ENCODE measurements at places on chromosomes 16 and 17.

- DNase-seq, result no peak
Observed at GRCh38 chr17:510226-510917, 157.8 kb upstream of the RPH3AL start.

DNA sequence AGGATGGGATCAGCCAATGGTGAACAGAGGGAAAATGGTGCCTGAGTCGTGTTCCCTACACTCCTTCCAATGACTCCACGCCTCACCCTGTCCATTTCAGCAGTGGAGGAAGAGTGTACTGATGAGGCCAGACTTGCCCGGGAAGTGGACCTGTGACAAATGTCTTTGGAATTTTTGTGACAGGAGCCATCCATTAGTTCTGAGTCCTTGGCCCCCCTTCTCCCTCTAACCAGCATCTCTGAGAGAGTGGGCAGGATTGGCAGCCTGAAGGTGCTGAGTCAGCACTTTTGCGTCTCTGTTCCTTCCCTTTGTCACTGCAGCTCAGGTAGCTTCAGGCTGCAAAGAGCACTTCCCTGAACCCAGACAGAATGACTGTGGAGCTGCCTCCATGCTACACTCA, 30.8 kb downstream of the BEAN1 start:
- no peak for DNase-seq

DNA sequence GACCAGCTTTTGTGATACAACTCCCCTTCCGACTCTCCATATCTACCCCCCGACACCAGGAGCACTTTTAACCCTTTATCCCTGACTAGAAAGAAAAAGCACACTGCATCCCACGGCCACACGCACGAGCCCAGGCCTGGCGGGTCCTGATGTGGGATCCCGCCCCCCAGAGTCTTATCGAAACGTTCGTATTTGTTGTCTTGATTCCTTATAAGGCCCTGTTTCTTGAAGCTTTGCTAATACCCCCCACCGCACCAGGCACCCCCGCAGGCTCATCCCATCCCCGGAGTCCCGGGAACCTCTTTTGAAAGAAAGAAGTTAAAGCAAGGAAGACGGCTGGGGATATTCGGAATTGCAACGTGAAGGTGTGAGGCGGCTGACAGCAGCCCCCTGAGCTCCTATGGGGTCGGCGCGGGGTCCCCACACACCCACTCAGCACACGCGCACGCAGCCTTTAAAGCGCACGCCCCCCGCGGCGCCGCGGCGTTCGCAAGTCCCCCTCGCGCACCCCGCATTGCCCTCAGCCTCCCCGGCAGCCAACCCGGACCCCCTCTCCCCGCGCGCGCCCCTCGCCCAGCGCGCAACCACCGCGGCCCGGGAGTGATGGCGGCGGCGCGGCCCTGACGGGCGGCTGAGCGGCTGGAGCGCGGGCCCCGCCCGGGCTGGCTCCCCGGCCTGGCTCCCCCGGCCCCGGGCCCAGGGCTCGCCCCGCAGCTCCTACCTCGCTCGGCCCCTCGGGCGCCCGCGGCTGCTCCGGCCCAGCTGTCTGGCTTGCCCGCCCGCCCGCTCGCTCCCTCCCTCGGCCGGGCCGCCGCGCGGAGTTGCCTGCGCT, 448 bp downstream of the STAT5B start:
- peak; percentile 44 for DNase-seq

DNA sequence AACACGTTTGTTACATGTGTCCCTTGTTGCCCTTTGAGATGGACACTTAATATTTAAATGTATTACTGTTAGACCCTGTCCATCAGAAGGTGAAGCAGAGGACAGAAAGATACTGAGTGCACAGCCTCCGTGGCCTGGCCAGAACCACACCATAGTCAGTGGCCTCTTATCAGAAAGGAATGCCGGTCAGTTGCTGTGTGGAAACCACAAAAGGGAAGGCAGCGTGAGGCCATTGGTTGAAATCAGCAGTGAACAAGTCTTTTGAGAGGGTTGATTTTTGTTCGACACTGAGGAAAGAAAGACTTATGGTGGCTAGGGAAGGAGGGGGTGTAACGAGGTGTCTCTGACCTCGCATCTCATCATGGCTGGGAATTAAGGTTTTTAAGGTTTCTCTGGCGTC, 85.4 kb upstream of the CLEC18A start:
- peak; percentile 96 for DNase-seq

DNA sequence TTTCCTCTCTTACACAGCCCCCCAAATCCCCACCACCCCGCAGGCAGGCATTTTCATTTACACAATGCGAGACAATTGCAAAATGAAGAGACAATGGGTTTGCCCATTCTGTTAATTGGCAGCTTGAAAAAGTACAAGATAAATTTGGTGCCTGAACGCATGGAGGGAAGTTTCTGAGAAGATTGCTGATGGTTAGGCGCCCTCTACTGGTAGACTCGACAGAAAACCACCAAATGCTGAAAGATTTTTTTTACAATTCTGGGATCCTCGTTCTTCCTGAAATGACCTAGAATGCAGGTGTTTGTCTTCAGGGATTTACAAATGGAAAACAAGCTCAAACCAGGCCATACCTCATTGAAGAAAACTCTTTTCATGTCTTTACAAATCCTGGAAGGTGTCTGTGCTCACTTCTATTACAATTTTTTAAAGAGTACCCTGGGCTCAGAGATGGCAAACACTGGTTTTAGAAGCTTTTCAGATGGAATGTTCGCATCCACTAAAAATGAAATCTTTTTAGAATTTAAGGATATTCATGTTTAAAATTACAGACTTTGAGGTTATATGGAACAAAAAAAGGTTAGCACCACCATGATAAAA, 338.5 kb downstream of the PMP22 start:
- DNase-seq, result peak; percentile 73

DNA sequence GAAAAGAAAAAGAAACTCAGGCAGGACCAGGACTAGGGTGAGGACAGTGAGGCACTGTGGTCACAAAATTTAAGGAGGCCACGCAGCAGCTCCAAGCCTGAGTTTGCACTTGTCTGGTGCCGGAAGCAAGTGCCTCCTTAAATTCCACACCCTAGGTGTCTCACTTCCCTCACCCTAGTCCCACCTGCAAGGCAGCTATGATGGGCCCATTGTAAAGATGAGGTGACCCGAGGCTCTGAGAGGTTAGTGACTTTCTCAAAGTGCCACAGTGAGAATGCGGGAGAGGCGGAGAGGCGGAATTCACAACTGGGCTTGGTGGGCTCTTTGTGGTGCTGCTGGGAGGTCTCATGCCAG, 21.5 kb upstream of the EEF2K start:
- no peak for DNase-seq

DNA sequence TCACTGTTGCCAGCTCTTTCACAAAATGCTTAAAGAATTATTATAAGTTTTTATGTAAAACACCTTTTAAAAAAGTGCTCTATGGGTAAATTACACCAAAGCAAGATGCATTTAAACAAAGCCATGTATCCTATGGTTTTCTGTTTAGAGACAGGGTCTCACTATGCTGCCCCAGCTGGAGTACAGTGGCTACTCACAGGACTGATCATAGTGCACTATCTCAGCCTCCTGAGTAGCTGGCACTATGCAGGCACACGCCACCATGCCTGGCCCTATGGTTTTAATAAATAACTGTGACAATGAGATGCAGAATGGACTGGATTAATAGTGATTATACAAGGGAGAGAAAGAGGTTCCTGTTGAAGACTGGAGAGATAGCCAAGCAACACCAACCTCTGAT, 40.2 kb downstream of the SPOP start:
- no peak for DNase-seq
